Cerebellum (tissue), 4 donors: ENCODE measurements at places on chromosomes 5 and 9. TPM values are rescaled to one million over a fixed set of nuclear protein-coding genes. Genes with fewer than 3 reads are reported as not detected.

FBXL17 gene
- total RNA-seq = 39.9 TPM

DNA sequence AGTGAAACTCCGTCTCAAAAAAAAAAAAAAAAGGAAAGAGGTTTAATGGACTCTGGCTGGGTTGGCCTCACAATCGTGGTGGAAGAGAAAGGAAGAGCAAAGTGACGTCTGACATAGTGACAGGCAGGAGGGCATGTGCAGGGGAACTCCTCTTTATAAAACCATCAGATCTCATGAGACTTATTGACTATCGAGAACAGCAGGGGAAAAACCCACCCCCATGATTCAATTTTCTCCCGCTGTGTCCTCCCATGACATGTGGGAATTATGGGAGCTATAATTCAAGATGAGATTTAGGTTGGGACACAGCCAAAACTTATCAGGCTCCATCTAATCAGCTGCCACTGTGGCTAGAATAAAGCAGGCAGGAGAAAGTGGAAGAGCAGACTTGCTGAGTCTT is 610.4 kb upstream of the NUDT12 start:
- DNase-seq = no peak

DNA sequence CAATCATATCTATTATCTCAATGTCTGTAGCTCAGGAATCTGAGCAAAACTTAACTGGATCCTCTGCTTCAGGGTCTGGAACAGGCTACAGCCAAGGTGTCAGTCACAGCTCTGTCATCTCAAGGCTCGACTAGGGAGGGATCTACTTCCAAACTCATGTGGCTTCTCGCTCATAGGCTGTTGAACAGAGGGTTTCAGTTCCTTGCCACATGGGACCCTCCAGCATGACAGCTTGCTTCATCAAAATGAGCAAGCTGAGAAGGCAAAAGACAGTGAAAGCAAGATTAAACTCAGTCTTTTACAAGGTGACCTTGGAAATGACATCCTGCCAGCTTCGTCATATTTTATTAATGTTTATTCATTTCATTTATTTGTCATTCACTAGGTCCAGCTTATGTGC is 111.7 kb downstream of the GADD45G start:
- DNase-seq = no peak

- no peak for DNase-seq
Observed at GRCh38 chr5:83750749-83751148, 30.1 kb upstream of the HAPLN1 start.

CFAP90 gene
- total RNA-seq = 2.7 TPM

GRCh38 chr5:87231037-87231808 is 36.5 kb upstream of the RASA1 start:
- DNase-seq = no peak

- DNase-seq = no peak
Observed at GRCh38 chr5:172403817-172404216, 50.5 kb downstream of the SH3PXD2B start.

DNA sequence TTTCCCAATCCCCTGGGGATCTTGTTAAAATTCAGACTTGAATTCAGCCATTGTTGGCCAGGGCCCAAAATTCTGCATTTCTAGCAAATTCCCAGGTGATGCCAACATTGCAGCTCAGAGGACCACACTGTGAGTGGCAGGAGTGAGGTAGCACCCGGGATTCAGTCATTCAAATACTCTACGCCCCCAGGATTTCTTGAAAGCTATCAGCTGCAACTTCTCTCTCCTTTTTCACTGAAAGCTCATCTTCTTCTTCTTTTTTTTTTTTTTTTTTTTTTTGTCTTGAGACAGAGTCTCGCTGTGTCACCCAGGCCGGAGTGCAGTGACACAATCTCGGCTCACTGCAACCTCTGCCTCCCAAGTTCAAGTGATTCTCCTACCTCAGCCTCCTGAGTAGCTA is 19.3 kb upstream of the ANKH start:
- no peak for DNase-seq
